ENCODE measurements at places on chromosomes 3 and 15.
A peak's percentile ranks its signal among the peaks of the same experiment; 100 is the strongest.

DNA sequence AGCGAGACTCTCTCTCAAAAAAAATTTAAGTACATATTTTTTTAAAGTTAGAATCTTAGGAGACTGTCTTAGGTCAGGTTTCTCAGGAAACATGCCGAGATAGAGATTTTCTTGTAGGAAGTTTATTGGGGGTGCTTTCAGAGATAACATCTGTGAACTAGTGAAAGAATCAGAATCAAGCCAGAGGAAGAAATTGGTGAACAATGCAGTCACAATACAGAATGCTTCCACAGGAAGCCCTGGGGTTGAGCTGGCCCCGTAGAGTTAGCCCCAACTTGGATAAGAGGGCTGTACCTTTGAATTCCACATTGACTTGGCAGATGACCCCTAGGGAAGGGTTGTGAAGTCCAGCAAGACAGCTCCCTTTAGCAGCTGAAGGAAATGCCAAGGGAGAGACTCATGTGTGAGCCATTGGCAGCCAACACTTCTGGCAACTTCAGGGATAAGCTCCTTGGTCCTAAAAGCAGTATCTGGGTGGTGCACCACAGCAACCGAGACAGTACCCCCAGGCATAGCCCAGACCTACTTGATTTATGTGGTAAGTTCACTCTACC, 7.1 kb upstream of the PLCB2 start:
- peak; percentile 71 for DNase-seq

- no peak for DNase-seq
Observed at GRCh38 chr15:77508541-77509243, 88.0 kb downstream of the HMG20A start.

- DNase-seq: no peak
Observed at GRCh38 chr15:73321496-73322450, 47.0 kb downstream of the HCN4 start.

GRCh38 chr3:56621681-56622080, 61.4 kb downstream of the TASOR start:
- no peak for DNase-seq

DNA sequence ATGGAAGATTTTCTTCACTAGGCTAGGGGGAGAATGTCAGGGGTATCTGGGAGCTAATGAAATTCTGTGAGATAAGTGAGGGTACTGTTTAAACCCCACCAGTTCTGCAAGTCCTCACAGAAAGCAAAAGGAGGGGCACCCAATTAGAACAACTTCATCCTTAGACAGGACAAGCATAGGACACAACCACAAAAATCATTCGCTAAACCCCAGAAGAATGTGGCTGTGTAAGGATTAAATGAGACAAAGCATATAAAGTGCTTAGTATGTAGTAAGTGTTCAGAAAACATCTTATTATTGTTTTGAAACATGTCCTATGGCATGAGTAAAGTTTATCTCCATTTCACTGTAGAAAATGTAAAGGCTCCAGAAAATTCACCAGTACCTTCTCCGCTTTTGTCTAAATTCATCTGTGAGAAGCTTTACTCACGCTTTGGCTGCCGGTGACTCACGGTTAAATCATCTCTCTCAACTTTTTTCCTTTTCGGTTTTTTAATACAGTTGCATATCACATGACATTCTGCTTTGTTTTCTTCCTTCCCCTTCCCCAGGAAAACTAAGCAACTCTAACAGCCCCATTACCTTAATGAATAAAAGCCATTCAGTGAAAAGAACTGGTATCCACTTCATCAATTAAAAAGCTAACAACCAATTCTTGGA, 1.7 kb downstream of the CLRN1 start:
- peak; percentile 80 for DNase-seq

GRCh38 chr3:51982352-51982837, 940 bp upstream of the ACY1 start:
- no peak for DNase-seq

GRCh38 chr15:80041494-80042253, 17.8 kb upstream of the ZFAND6 start:
- no peak for DNase-seq

- no peak for DNase-seq
Observed at GRCh38 chr3:64909011-64909410, 221.2 kb upstream of the ADAMTS9 start.

GRCh38 chr15:100994597-100995446, 75.7 kb downstream of the LRRK1 start:
- DNase-seq: no peak

DNA sequence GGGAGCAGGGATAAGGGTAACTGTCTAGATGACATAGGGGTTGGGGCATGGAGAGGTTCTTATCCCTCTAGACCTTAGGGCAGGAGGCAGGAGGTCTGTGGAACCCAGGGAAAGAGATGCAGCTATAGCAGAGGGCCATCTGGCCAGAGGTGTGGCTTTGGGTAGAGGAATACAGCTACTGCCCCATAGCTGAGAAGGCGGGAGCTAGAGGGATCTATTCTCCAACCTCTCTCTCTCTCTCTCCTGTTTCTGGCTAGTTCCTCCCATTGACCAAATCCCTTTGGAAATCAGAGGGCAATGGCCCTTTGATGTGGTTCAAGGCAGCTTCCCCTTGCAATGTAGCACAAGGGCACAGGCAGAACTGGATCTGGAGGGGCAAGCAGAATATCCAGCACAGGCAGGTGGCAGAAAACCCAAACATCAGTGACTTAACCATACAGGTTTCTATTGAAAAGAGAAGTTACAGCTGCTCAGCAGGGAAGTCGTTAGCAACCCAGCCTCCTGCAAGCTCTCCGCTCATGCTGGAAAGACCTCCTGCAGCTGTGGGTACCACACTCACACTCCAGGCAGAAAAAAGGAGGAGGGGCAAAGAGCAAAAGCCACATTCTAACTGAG, 22.3 kb upstream of the LMOD3 start:
- no peak for DNase-seq

GRCh38 chr3:186790261-186790981, 7.0 kb downstream of the EIF4A2 start:
- peak; percentile 35 for DNase-seq

- peak; percentile 48 for DNase-seq
Observed at GRCh38 chr3:177284383-177284881, 87.2 kb upstream of the TBL1XR1 start.

GRCh38 chr3:29370476-29371420, 89.9 kb downstream of the RBMS3 start:
- no peak for DNase-seq

- DNase-seq: no peak
Observed at GRCh38 chr15:40346579-40347558, 4.0 kb upstream of the PHGR1 start.

GRCh38 chr15:88881775-88882174, 13.6 kb downstream of the HAPLN3 start:
- DNase-seq: peak; percentile 94

DNA sequence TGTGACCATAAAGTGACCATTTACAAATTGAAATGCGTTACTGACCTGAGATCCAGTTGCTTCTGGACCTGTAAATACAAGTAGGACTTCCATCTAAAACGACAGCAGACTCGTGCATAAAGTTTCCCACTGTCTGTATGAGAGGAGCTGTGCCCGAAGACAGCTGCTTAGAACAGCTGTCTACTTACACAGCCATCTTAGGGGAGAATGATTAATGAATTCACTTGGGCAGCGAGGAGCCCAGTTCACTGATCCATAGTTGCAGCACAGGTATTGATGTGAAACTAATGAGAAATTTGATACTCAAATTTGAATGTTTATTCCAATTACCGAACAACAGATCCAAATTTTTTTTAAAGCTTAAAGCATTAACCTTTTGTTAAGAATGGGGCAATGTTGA, 748.1 kb downstream of the NR2F2 start:
- DNase-seq: no peak

GRCh38 chr15:79311901-79312553, 1.1 kb downstream of the TMED3 start:
- no peak for DNase-seq

DNA sequence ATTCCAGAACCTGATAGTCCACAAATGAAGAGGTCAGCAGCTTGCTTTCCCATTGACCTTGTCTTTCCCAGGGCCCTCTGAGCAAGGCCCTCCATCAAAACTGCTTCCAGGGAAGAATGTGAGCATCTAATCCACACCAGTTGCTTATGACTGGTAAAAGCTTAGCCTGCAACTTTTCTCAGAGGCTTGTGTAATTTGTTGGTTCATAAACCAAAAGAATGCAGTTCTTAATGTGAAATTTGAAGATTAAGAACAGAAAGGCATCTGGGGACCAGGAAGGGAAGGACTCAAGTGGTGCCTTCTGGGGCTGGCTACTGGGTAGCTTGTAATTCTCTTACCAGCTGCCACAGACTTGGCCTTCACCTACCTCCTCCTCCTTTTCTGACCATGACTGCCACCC, 60.9 kb upstream of the EIF1B start:
- no peak for DNase-seq

- no peak for DNase-seq
Observed at GRCh38 chr3:27479806-27480543, 4.2 kb downstream of the SLC4A7 start.

DNA sequence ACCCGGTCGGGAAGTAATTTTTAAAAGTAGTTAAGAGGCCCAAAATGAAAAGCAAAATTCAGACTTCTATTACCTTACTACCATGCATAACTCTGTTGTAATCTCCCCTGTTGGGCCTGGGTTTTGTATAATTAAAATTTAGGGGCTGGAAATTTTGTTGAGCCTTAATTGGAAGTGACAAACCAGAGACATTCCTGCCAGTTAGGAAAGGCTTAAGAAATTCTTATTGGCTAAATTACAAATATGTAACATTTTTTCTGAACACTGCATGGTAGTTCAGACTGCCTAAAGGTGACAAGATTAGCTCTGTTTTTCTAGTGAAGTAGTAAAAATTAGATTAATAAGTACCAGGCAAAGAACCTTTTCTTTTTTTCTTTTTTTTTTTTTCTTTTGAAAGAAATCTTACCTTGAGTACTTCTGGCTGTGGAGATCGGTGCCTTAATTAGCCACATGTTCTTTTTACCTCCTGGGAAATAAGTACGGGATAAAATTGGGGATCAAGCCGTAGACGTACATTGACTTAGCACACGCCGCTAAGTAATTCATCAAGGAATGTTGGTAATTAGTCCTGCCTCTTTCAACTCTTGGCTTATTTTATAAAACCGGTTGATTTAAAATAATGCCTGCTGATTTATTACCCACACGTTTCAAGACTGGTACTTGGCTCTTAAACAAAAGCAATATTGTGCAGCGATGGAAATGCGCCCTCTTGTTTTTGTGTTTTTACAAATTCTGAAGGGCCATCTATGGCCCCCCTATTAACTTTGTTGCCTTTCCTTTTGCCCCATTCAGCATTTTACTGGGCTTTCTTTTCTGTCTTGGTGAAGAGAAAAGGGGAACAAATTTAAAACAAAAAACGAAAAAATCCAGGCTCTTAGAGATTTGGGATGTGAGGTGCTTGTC, 111.2 kb upstream of the SAMMSON start:
- DNase-seq: no peak

GRCh38 chr15:62844564-62845240, 197.8 kb upstream of the TPM1 start:
- peak; percentile 80 for DNase-seq

- DNase-seq: no peak
Observed at GRCh38 chr3:21564531-21564930, 186.5 kb downstream of the ZNF385D start.

GRCh38 chr3:117393119-117393518, 683.5 kb downstream of the TUSC7 start:
- peak; percentile 65 for DNase-seq

DNA sequence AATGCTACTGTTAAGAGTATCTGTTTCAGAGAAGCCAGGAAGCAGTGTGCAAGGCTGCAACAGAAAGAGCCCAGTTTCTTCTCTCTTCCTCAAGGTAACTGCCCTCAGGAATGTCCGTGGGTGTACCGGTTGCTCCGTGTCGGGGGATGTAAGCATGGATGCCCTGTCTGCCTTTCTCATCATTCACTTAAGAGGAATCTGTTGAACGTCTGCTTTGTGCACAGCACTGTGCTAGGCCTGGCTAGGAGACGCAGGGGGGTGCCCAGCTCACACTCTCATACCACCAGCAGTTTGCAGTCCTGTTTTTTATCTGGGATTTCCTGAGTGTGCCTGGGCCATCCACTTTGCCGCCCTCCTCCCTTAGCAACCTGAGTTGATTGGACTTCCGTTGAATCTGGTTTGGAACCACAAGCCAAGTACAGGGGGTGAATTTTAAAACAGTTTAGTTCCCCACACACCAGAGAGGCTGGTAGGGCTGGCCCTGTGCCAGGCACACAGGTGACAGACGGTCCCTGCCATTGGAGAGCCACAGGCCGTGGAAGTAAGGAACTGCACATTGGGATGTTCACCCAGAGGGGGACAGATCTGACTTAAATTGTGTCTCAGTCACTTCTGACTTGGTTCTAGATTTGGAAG, 11.2 kb downstream of the BOC start:
- no peak for DNase-seq

GRCh38 chr3:31839144-31839917, 141.7 kb downstream of the OSBPL10 start:
- peak; percentile 9 for DNase-seq

DNA sequence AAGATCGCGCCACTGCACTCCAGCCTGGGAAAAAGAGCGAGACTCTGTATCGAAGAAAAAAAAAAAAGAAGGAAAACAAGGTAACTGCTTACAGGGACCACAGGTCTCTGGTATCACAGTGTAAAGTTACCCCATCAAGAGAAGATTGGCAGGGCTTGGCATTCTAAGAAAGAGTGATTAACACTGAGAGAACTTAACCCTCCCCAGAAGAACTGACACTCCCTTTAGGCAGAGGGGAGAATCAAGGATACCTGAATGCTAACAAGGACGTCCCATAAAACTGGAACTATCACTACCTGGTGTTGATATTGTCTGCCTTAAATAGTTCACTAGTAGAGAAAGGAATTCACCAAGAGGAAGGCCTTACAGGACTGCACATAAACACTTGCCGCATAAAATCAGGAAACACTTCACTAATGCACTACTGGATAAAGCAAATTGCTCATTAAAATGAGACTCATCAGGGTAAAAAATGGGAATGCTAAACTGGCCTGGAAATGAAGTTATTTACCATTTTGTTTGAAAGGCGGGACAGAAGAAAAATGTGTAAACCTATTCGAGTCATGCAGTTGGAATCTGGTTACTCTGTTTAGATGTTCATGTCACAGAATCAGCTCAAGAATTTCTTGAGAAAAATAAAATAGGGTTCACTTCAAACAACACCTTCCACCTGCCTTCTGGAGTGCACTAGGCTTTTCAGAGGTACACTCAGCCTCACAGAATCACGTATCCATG, 121.6 kb downstream of the FOXP1 start:
- DNase-seq: peak; percentile 58

- no peak for DNase-seq
Observed at GRCh38 chr3:138397983-138398382, 36.4 kb upstream of the ESYT3 start.

DNA sequence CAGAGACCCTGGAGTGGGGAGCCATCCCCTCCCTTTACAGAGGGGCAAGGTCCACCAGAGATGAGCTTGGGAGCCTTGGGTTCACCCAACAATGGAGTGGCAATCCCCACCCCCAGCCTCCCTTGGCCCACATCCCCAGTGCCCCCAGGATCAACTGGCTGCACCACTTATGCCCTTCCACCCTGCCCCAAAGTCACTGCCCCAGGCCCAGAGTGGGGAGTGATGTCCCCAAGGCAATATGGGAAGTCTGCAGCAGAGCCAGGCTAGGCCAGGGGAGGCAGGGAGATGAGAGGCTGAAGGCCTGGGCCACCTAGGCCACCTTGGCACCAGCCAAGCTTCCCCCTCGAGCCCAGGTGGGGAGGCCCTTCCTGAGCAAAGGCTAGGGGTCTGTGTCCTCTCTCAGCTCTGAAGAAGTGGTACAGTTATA, 145.5 kb downstream of the SMAD6 start:
- no peak for DNase-seq
